Stimulated activated CD4-positive, alpha-beta T cell treated with anti-CD3 and anti-CD28 coated beads, Interleukin-12 subunit alpha, Interleukin-12 subunit beta, amount 100 ng/mL, for 4 hours (primary cell): ENCODE measurements at places on chromosomes 7 and 10.

GRCh38 chr10:60203993-60204618 is 185.6 kb downstream of the ANK3 start:
- no peak for DNase-seq

DNA sequence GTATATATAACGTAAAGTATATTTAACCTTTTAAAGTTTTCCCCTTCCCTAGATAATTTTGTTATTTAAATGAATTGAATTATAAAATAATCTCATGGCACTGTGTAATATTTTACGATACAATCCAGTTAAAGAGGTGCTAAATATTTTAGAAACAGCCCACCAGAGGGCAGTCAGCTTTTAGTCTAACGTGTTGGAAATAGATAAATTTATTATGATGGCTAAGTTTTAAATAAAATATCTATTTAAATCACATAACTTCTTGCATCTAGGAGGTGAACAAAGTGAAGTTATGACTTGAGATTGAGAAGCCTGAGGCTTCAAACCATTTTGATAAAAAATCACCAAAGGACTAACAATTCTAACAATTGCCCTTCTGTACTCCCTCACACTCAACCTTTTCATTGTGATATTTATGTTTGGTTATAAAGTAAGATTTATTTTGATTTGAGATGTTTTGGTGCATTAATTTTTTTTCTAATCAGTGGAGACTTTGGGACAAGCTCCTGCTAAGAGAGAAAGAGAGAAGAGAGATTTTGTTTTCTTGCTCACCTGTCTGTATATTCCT is 171.5 kb upstream of the SP4 start:
- no peak for DNase-seq

GRCh38 chr10:614790-615582 is 74.5 kb downstream of the DIP2C start:
- no peak for DNase-seq

- DNase-seq, result no peak
These were observed 127.6 kb downstream of the SLC16A9 start for GRCh38 chr10:59582058-59582457.

DNA sequence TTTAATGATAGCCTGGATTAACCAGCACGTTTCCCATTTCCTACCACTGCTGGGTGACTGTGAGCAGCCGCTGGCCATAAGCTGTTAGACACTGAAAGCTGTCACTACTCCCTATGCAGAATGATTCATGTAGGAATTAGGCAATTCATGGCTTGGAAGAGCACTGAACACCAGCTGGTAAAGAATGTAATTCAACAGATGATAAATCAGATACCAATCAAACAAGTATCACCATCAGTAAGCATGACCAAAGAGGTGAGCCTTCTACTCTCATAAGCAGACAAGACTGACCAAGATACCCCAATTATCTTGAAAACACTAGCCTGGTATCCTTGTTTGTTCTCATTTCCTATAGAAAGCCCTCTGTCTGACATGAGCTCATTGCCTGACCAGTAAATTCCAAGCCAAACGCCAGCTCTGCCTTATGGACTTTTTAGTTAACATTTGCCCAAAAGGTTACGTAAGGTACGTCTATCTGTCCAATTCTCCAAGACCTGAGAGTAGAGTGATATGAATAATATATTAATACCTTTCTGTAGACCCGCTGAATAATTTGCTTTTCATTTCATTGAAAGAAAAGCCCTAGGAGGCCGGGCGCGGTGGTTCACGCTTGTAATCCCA is 127.7 kb downstream of the ELMO1 start:
- no peak for DNase-seq

- DNase-seq, result no peak
These were observed 37.5 kb downstream of the PDK4 start for GRCh38 chr7:95558864-95559263.
